NCI-H1048 (cell line): ENCODE measurements at places on chromosomes 5 and 9.

DNA sequence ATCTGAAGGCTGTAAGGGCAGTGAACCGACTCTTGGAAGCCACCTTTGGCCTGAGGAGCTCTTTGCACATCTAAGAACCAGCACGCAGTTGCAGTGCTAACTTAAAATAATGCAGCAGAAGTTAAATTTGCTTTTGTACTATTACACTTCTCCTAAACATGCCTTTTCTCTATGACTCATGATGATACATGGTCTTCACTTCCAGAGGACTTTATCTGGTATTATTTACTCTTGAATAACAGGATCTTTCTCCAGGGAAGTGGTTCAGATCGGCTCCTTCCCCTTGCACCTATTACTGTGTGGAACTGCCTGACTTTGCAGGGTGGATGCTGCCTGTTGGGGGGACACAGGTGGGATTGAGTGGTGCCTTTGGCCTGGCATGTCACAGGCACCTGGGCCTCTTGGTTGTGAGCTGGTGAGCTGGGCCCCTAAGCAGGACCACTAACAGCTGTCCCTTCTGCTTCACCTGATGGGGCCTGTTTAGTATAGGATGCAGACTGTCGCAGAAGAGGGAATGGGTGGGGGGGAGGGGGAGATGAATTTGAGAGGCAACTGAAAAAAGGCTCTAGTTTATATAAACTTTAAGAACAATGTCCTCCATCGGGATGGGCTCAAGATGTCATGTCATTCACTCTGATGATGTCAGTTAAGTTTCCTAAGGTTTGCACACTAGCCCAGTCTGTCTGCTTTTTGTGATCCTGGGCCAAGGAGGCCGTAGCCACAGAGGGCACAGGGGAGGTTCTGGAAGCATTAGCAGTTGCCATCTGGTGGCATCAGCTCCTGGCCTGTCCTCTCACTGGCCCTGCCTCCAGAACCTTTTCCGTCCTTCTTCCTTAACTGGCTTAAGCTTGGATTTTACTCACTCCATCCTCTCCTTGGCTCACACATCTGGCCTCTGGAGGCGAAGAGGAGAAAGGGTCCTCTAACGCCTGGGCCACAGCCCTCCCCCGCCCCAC, 33.9 kb upstream of the GABBR2 start:
- no peak for DNase-seq

- no peak for DNase-seq
These were observed 104.3 kb downstream of the TRPM6 start for GRCh38 chr9:74783408-74783807.

- DNase-seq: no peak
These were observed 332.4 kb downstream of the KIAA0825 start for GRCh38 chr5:94285984-94286383.

GRCh38 chr5:54171645-54172384, 138.6 kb downstream of the ARL15 start:
- no peak for DNase-seq

- DNase-seq: no peak
These were observed 387.2 kb downstream of the ARHGEF28 start for GRCh38 chr5:74013222-74013621.

DNA sequence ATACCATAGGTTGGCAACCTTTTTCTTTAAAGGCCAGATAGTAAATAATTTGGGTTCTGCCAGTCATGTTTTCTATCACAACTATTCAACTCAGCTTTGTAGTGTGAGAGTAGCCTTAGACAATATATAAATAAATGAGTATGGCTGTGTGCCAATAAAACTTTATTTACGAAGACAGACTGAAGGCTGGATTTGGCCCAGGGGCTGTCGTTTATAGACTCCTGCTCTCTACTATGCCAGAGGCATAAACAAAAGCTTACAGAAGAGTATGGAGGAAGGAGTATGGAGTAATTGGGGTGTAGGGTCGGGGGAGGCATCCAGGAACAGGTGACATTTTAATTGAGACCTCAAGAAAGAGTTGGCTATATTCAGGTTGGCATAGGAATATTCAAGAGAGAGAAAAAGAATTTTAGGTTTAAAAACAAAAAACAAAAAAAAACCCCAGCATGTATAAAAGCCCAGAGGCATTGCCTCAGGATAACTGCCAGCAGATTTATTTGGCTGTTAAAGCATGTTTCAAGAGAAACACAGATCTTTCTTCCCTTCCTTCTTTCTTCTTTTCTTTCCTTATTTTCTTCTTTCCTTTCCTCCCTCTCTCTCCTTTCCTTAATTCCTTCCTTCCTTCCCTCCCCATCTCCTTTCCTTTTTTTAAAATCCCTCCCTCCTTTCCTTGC, 39.9 kb downstream of the SLIT3 start:
- no peak for DNase-seq

DNA sequence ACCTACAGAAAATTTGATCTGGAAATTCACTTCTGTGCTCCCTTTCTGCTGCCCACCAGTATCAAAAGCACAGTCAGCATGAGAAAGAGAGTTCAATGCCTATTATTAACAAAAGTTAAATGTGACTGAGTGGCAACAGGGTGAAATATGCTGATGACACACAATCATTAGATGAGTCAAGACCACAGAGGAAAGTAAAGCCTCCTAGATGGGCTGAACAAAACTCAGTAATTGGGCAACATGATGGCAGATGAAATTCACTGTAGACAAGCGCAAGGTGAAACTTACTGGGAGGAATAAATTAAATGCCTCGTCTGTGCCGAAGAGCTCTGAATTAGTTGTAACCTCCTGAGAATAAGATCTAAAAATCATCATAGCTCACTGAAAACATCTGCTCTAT, 752.8 kb downstream of the IRX1 start:
- DNase-seq: no peak

DNA sequence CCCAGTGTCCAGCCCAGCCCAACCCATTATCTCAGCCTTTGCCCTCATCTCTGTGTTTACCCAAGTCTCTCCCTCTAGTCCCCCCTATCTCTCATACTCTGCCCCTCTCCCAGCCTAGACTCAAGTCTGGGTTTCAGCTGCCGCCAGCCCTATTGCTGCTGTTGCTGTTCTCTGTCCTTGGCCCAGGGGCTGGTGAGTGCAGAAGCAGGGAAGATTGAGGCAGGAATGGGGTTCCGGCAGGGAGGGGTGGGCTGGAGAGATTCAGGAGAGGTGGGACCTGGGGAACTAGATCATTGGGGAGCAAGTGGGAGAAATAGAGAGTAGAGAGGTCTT, 702 bp downstream of the TMEM8B start:
- DNase-seq: no peak

DNA sequence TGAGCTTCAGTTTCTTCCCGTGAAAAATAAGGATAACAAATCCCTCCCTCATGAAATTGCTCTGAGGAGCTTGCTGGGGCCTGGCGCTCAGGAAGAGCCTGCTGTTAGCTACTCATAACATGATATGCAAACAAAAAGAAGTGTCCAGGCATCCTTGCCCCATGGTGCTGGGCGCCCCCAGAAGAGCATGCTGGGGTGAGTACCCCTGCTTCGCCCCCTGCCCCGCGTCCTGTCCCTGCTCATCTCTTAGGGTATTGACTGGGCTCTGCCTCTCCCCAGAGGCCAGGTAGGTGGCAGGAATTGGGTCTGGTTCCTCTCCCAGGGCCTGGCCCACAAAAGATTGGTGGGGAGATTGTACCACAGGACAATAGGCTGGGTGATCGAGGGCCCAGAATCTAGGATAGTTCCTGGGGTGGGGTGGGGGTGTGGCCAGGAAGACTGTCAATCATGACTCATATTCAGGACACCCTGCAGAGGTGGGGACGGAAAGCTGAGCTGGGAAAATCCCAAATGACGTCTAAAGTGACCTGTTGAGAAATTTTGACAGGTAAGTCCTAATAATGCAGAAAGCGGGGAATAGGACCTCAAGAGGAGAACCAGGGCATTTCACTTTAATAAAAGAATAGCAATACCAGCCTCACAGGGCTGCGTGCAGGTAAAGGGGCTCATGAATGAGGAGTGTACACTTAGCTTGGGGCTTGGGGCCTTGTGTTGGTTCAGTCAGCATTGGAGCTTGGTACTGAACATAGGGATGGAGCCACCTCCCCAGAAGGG, 8.9 kb downstream of the PITX1 start:
- DNase-seq: no peak

GRCh38 chr9:114212826-114213225, 57.5 kb downstream of the COL27A1 start:
- DNase-seq: no peak

GRCh38 chr9:114771889-114772288, 34.0 kb downstream of the TNFSF15 start:
- no peak for DNase-seq
